ENCODE measurements at places on chromosomes 16 and 17.

GRCh38 chr17:82229698-82230608 is 1.1 kb downstream of the SLC16A3 start:
- DNase-seq, result no peak

- DNase-seq, result no peak
These were observed 864.0 kb downstream of the KCNJ2 start for GRCh38 chr17:71033336-71033735.

GRCh38 chr17:40841246-40841645 is 18.8 kb upstream of the KRT10 start:
- DNase-seq, result no peak

DNA sequence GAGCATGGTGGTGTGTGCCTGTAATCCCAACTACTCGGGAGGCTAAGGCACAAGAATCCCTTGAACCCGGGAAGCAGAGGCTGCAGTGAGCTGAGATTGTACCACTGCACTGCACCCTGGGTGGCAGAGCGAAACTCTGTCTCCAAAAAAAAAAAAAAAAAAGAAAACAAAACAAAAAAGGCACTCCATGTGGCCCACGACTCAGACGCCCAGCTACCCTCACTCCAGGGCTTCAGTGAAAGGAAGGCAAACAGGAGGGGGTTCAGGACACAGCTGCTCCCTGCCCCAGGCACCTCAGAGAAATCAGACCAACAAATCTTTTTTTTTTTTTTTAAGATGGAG is 91.7 kb downstream of the LITAF start:
- DNase-seq, result no peak

DNA sequence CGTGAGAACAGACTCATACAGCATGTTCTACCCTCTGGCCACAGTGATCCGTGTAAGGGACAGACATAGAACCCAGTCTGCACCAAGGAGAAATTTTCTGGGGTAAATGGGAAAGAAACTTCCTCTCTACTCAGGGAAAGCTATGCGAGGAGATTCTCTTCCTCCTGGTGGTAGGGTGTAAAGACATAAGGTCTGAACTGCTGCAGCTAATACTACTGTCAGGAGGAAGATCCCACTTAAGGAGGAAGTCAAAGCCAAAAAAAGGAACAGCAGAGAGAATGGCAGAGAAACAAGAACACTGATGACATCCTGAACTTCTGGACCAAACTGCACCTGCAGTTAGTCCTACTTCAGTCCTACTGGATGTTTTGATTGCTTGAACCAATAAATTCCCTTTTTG is 7.1 kb upstream of the TM4SF5 start:
- no peak for DNase-seq

DNA sequence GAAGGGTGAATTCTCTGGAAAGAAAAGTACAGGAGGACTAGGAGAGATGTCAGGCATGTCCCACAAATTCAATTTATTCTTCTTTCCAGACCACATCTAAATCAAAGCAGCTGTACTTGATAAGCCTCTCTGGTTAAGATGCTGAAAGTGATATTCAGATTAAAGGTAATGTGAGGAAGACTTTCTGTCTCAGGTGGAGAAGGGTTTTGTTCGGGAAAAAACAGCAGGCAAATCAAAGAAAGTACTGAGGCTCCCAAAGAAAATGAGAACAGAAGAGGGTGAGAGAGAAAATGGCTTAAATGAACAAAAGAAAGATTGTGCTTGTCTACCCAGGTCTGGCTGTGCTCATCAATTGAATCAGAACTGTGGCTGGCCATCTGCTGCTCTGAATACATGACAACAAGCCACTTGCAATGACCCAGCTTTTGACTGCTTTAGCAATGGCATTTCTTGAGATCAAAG is 55.6 kb downstream of the MMD start:
- no peak for DNase-seq

DNA sequence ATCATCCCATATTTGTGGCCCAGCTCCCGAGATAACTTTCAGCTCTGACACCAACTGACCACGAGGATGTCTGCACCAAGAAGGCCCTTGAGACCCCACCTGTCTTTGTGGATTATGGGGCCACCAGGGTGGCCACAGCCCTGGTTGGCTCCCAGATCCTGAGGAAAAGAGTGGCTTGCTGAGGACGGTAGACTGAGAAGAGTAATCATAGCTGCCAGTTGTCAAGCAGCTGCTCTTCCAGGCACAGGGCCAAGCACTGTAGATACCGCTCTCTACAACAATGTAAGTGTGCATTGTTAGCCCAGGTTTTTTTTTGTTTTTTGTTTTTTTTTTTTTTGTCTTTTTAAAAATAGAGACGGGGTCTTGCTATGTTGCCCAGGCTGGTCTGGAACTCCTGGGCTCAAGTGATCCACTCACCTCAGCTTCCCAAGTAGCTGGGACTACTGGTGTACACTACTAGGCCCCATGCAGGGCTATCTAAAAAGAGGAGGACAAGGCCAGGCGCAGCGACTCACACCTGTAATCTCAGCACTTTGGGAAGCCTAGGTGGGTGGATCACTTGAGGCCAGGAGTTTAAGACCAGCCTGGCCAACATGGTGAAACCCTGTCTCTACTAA is 9.6 kb downstream of the ZNF205 start:
- no peak for DNase-seq

GRCh38 chr17:16971458-16972338 is at the start of gene TNFRSF13B:
TNFRSF13B (minus strand) TSS chr17:16972118; CDS start chr17:16972075, 43 bp downstream.
- DNase-seq, result no peak

GRCh38 chr17:33240362-33240761 is 52.7 kb downstream of the ASIC2 start:
- DNase-seq, result no peak

DNA sequence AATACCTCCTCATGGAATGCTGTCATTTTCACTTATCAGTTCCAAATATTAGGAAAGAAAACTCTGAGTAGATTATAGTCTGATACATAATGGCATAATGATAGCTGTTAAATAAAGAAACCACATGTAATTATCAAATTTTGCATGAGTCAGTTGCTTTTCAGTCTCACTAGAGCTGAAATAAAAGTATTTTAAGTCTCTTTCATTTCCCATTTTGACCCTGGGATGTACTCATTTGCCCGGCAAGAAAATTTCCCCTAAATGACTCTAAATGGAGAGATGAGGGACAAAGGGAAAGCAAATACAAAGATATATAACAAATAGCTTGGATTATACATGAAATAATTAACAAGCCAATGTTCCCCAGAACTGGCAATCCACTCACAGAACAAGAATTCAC is 47.9 kb upstream of the CPHXL start:
- DNase-seq, result no peak

- no peak for DNase-seq
These were observed 187.9 kb downstream of the CNTNAP4 start for GRCh38 chr16:76464955-76465620.

GRCh38 chr16:88830258-88830657 is 18.5 kb upstream of the APRT start:
- DNase-seq, result no peak

DNA sequence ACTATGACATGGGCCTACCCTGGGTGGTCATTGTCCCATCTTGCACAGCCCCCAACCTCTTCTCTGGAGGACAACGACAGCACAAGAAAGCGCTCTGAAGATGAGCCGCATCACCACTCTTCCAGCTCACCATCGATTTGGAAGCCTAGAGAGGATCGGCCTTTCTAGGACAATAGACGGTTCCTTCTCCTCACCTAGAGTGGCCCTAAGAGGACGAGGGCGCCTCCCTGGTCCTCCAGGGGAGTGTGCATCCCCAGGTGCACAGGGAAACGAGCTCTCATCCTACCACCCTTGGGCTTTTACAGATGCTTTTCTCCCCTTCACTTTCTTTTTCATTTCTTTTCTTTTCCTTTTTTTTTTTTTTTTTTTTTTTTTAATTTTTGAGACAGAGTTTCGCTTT is 20.3 kb upstream of the SLC52A1 start:
- no peak for DNase-seq

DNA sequence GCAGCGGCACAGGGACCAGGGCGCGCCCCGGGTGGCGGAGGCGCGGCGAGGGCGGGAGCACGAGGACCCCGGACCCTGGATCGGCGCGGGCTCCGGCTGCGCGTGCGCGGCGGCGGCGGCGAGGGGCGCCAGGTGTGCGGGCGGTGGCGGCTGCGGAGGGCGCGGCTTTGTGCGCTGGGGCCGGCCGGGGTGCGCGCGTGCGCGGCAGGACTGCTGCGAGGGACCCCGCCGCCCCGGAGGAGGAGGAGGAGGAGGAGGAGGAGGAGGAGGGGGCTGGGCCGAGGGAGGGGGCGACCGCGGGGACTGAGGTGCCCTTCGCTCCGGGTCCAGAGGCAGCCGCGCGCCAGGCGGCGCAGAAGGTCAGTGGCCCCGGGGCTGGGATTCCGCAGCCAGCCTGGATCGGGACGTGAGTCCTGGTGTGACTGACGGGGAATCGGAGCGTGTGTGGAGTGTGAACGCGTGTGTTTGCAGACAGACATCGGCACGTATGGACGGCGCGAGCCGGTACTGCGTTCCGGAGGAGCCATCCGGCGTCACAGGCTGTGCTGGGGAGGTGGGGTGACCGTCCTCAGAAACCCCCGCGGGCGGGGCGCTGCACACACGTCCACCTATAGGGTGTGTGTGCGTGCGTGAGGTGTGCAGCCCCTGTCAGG is 19.5 kb upstream of the RAP1GAP2 start:
- no peak for DNase-seq

DNA sequence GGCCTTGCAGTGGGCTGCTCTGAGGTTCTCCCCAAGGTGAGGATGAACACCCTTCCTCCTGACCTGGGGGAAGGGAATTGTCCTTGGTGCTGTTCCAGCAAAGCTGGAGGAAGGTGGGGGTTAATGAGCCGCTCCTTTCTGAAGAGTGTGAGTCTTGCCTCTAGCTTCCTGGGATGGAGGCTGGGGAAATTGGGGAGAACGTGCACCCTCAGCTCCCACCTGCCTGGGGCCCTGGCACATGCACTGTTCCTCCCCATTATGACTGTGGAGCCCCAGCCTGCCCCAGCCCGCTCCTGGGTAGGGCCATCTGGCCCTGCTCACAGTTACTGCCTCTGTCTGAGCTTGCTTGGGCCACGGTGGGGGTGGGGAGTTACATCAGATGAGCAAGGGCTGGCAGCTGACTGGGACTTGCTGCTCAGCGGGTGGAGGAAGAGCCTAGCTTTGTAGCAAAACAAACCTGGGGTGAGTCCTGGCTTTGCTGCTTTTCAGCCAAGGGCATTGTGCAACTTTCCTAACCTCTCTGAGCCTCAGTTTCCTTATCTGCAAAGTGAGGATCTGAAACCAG is 11.1 kb downstream of the TNS4 start:
- no peak for DNase-seq

- DNase-seq, result no peak
These were observed 141.3 kb upstream of the CACNG3 start for GRCh38 chr16:24114876-24115275.

DNA sequence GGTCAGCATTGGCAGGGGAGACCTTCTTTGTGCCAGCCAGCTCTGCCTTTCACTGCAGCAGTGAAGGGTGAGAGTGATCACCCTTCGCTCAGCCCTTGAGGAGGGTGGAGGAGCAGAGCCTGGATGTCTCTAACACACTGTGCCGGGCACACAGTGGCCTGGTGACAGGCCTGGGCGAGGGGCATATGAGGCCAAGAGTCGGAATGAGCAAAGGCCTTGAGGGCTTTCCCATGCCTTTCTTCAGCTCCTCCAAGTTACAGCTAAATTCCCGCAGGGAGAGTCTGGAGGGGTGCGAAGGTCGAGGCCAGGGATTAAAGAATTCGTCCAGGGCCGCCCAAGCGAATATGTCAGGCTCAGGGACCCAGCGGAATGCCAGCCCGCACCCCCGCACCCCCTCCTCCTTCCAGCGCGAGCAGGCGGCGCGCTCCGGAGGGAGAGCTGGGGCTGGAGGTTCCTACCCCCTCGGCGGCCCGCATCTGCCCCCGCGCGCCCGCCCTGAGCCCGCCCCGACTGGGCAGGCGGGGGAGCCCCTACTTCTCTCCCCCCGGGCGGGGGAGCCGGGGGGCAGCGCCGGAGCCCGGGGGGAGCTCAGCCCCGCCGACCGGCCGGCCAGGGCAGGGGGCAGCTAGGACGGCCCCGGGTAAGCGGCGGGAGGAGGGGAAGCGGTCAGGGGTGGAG is at the start of gene RASL10B:
RASL10B (plus strand) TSS at position 401 of the 678 bp plus-strand sequence. CDS start 3,546 bp downstream, outside the sequence.
- DNase-seq, result no peak

GRCh38 chr17:83029571-83029970 is 49.8 kb upstream of the METRNL start:
- no peak for DNase-seq

DNA sequence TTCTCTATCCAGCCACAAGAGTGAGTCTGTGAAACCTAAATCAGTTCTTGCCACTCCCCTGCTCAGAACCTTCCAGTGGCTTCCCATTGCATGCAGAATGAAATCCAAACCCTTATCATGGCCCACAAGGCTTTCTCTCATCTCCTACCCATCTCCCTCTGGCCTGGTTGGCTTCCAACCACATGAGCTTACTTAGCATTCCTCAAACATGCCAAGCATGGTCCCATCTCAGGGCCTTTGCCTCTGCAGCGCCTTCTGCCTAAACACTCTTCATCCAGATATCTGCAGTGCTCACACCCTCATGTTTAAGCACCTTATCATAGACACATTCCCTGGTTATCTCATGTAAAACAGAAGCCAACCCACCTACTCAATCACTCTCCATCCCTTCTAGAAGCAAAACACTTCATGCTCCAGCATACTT is 15.5 kb downstream of the TK2 start:
- DNase-seq, result no peak

- no peak for DNase-seq
These were observed 491.3 kb downstream of the TMEM114 start for GRCh38 chr16:8098947-8099512.

DNA sequence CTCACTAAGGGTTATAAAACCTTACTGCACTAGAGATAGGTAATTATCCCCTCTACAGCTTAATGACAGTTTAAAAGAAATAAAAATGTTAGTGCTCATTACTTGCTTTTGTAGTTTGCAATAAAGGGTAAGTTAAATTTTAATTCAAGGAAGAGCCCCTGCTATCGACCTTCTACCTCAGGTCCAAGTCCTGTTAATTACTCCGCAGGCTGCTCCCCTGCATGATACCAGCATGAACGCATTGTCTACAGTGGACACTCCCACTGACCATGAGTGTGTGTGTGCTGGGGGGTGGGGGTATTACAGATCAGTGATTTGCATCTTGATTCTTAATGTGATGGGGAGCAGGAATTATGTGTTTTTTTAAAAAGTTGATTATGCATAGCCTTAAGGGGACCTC is 103.1 kb downstream of the AATF start:
- DNase-seq, result no peak

DNA sequence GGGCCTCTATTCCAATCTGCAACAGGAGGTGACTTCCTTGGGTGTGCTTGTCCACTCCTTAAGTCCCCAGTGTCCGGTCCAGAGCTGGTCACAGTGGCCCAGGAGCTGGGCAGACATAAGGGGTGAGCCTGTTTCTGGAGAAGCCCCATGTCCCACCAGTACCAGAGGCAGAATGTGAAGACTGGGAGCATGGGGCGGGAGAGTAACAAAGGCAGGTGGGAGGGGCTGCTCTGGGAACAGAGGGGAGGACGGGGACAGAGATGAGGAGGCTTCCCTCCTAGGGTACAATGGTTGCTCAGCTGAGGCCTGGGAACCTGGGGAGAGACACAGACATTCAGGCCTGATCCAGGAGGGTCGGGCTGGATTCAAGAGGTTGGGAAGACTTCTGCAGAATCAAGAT is 323.3 kb upstream of the TNRC6C start:
- no peak for DNase-seq

DNA sequence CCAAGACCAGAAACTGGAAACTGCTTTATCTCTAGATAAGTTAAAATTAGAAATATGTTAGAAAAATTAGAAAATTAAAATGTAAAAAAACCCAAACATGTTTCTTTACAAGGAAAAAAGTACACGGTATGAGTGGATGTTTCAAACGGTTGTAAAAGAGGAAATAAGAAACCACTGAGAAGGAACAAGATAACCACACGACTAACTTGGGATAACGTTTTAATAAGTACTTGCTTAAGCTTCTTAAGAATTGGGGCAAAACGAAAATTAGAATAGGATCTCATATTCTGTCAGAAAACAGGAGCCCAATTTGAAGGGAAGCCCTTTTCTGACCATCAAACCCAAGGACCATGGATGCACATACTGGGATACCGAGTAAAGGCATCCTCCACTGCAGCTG is 31.0 kb downstream of the MBTPS1 start:
- no peak for DNase-seq

Data from LNCaP clone FGC (cell line).